ENCODE measurements at places on chromosomes 16 and 17.

- no peak for DNase-seq
These were observed 24.8 kb downstream of the KRT23 start for GRCh38 chr17:40912486-40913210.

- DNase-seq, result no peak
These were observed 32.1 kb downstream of the MYH3 start for GRCh38 chr17:10624969-10625368.

- DNase-seq, result no peak
These were observed 670 bp upstream of the ZNF652 start for GRCh38 chr17:49362723-49363117.

DNA sequence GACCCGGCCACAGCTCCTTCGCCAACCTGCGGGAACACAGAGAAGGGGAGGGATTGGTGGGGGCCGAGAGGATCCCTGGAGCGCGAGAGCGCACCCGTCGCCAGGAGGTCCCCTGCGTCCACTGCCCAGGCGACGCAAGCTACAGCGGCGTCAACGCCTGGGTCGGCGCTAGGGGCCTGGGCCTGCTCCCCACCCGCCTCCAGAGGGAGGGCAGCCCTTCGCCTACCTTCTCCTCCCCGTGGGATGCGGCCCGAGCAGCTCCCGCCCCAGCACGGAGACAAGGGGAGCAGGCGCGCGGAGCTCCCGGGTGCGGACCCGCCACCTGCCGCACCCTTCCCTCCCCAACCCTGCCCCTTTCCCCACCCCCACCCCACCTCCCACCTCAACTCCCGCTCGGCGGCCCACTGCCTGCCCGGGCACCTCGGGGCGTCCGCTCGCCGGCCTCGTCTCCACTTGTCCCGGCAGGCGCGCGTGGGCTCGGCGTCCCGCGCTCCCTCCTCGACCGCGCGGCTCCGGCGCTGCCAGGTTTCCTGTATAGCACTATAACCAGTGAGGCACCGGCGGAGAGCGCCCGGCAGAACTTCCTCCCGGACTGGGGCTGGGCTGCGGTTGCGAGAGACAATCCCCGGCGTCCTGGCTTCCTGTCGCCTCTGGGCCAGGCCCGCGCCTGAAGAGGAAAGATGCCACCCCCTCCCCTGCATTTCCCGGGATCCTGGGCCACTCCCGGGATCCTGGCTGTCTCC is 119.1 kb upstream of the SMURF2 start:
- DNase-seq, result peak; percentile 81

- no peak for DNase-seq
These were observed 14.8 kb downstream of the TAC4 start for GRCh38 chr17:49832840-49833599.

- DNase-seq, result peak; percentile 30
These were observed 18.9 kb upstream of the P2RX1 start for GRCh38 chr17:3935140-3935542.
